CD8-positive, alpha-beta memory T cell (primary cell): ENCODE measurements at places on chromosomes 7 and 10. TPM values are rescaled to one million over a fixed set of nuclear protein-coding genes. Genes with fewer than 3 reads are reported as not detected.

DNA sequence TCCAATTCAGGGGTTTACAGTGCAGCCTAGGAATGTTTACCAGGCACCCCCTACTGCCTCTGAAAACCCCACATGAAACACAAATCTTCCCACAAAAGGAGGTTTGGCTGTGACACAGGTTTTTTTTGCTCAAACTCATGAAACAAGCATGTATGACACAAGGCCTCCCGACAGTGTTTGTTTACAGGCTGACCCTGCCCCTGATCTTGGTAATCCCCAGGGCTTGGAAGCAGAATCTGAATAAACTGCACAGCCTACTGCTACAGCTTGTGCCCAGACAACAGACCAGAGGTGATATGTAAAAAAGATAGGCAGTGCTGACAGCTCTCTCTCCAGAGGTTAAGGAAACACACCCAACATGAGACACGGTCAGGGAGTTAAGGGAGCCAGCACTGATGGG is 184.2 kb downstream of the KMT2E start:
- H3K36me3 ChIP-seq, result peaks cover 6% of the 10 kb centered on the region
- no peak overlapping the region for H3K27ac ChIP-seq
- no peak overlapping the region for H3K4me3 ChIP-seq
- H3K4me1 ChIP-seq, result no peaks in the 10 kb centered on the region
- H3K27me3 ChIP-seq, result no peaks in the 10 kb centered on the region

GRCh38 chr10:70169649-70170364 is 507 bp downstream of the SAR1A start:
- DNase-seq, result no peak
- peak overlapping the region; percentile 78 for H3K4me3 ChIP-seq
- H3K36me3 ChIP-seq, result peaks cover 13% of the 10 kb centered on the region
- H3K27ac ChIP-seq, result peak overlapping the region; percentile 80

GRCh38 chr10:101777619-101778145 is 1.8 kb upstream of the FGF8 start:
- no peak overlapping the region for H3K4me3 ChIP-seq
- H3K27ac ChIP-seq, result no peak overlapping the region
- DNase-seq, result no peak
- H3K27me3 ChIP-seq, result peaks cover 48% of the 10 kb centered on the region
- no peaks in the 10 kb centered on the region for H3K36me3 ChIP-seq
- peaks cover 46% of the 10 kb centered on the region for H3K4me1 ChIP-seq

GLCCI1 gene
- 9.5 TPM for total RNA-seq

GRCh38 chr7:105309235-105310169 is 79.2 kb downstream of the SRPK2 start:
- no peaks in the 10 kb centered on the region for H3K36me3 ChIP-seq
- DNase-seq, result no peak
- H3K4me3 ChIP-seq, result no peak overlapping the region
- H3K4me1 ChIP-seq, result peaks cover 31% of the 10 kb centered on the region
- H3K27me3 ChIP-seq, result no peaks in the 10 kb centered on the region

- H3K4me3 ChIP-seq, result no peak overlapping the region
- peaks cover 29% of the 10 kb centered on the region for H3K4me1 ChIP-seq
- no peak overlapping the region for H3K27ac ChIP-seq
- H3K36me3 ChIP-seq, result peaks cover 40% of the 10 kb centered on the region
- peak; percentile 18 for DNase-seq
Observed at GRCh38 chr7:5526100-5526905, 102.7 kb upstream of the TNRC18 start.

ANKRD30A gene
- not detected for total RNA-seq

GRCh38 chr7:144473908-144474307 is 70.4 kb upstream of the NOBOX start:
- no peaks in the 10 kb centered on the region for H3K36me3 ChIP-seq
- no peaks in the 10 kb centered on the region for H3K4me1 ChIP-seq
- DNase-seq, result no peak
- no peak overlapping the region for H3K4me3 ChIP-seq
- H3K27ac ChIP-seq, result no peak overlapping the region

DNA sequence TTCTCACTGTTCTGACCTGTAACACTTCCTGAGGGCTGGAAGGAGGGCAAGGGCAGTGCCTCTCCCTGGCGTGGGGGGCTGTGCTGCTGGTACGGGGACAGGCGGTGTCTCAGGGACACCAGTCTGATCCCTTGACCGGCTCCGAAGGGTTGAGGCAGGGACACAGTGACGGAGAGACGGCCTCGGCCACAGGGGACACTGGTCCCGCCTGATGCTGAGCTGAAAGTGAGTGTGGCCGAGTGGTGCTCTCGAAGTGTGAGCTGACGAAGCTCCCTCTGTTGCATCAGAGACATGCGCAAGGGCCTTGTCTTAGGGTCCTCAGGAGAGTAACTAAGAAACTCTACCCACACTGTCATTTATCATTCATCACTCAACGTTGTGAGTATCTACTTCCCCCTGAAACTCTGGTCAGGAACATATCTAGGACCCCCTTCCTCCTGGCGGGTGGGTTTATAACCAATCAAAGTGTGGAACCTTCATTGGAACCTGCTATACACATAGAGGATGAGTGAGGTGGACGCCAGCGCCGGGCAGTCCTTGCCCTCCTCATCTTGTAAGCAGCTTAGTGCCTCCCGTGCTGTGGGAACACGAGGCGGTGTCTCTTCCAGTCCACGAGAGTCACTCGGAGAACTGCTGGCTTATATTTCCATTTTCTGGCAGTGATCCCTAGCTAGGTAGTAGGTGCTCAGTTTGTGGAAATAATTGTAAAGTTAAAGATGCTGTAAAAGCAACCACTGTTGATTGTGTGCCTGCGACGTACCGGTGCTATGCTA is 283.1 kb downstream of the DNAJB6 start:
- no peak overlapping the region for H3K4me3 ChIP-seq
- H3K36me3 ChIP-seq, result no peaks in the 10 kb centered on the region
- H3K27me3 ChIP-seq, result no peaks in the 10 kb centered on the region
- H3K4me1 ChIP-seq, result peaks cover 17% of the 10 kb centered on the region

DNA sequence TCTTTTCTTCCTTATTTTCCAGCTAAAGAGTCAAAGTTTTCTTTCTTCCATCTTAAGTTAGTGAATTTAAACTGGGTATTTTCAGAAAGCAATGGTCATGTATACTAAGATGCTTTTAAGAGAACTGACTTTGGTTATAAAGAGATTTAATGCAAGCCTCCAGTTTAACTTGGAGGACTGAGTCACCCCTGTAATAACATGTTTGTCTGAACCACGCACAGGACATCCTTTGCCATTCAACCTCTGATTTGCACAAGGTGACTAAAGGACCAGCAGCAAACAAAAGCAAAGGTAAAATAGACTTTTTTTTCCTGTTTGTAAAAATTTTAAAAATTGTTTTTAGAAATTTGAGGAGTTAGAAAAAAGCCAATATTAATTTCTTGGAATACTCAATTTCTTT is 2.9 kb downstream of the HYAL4 start:
- DNase-seq, result no peak
- no peaks in the 10 kb centered on the region for H3K27me3 ChIP-seq
- H3K4me1 ChIP-seq, result no peaks in the 10 kb centered on the region
- H3K27ac ChIP-seq, result no peak overlapping the region

DNA sequence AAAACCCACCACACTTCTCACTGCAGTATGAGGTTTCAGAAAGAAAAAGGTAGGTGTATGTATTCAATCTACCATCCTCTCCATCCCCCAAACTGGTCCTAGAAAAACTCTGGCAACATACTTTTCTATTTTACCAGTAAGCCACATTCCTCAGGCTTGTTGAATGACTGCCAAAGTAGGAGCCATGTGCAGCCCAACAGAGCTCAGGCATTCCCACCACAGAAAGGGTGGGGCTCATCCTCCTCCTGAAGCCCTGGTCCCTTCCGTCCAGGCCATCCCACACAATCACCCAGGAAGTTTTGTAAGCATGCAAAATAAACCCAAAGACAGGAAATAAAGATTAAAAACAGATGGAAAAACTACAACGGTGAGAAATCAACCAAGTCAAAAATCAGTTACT is 57.2 kb downstream of the MAD1L1 start:
- H3K27me3 ChIP-seq, result no peaks in the 10 kb centered on the region
- no peak overlapping the region for H3K4me3 ChIP-seq
- H3K36me3 ChIP-seq, result no peaks in the 10 kb centered on the region
- no peak overlapping the region for H3K27ac ChIP-seq
- no peaks in the 10 kb centered on the region for H3K4me1 ChIP-seq

GRCh38 chr7:114657279-114657678 is 242.7 kb downstream of the FOXP2 start:
- no peak overlapping the region for H3K4me3 ChIP-seq
- no peaks in the 10 kb centered on the region for H3K36me3 ChIP-seq
- DNase-seq, result no peak

GRCh38 chr7:116510795-116511194 is 11.3 kb downstream of the CAV2 start:
- H3K27ac ChIP-seq, result no peak overlapping the region
- DNase-seq, result no peak
- no peaks in the 10 kb centered on the region for H3K36me3 ChIP-seq
- no peaks in the 10 kb centered on the region for H3K27me3 ChIP-seq
- no peak overlapping the region for H3K4me3 ChIP-seq

OPN1SW gene
- total RNA-seq, result not detected

TLX1 gene
- not detected for total RNA-seq

H2BK1 gene
- total RNA-seq, result 0.57 TPM

- no peaks in the 10 kb centered on the region for H3K27me3 ChIP-seq
- H3K36me3 ChIP-seq, result no peaks in the 10 kb centered on the region
- DNase-seq, result no peak
- H3K4me1 ChIP-seq, result no peaks in the 10 kb centered on the region
Observed at GRCh38 chr10:111579473-111579872, 502.6 kb downstream of the ADRA2A start.

- H3K36me3 ChIP-seq, result no peaks in the 10 kb centered on the region
- H3K27me3 ChIP-seq, result no peaks in the 10 kb centered on the region
- no peak for DNase-seq
- no peak overlapping the region for H3K4me3 ChIP-seq
Observed at GRCh38 chr10:18359812-18360211, 219.6 kb downstream of the CACNB2 start.

GRCh38 chr7:48296966-48297365 is 125.7 kb downstream of the ABCA13 start:
- no peak for DNase-seq
- no peak overlapping the region for H3K4me3 ChIP-seq
- H3K4me1 ChIP-seq, result no peaks in the 10 kb centered on the region
- no peak overlapping the region for H3K27ac ChIP-seq
- no peaks in the 10 kb centered on the region for H3K27me3 ChIP-seq
